ENCODE measurements at places on chromosomes 7 and 10.

GRCh38 chr7:1288996-1289551, 56.4 kb downstream of the UNCX start:
- no peak for DNase-seq

DNA sequence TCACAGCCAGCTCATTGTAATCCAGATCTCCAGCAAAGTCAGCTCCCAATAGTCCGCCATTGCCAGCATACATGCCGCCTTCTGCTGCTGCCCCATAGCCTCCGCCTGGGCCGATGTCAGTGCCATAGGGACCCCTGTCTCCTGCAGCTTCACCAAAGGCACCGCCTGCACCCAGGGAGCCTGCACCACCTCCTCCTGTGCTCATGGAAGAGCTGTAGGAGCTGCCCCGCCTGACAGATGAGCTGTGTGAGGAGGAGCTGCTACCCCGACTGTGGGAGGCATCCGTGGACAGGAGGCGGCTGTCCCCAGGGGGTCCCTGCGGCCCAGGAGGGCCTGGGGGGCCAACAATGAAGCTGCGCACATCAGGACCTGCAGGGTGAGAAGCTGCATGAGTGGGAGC, 51.7 kb downstream of the COL17A1 start:
- no peak for DNase-seq

GRCh38 chr10:119542988-119543813, 682 bp upstream of the RGS10 start:
- DNase-seq = peak; percentile 53

DNA sequence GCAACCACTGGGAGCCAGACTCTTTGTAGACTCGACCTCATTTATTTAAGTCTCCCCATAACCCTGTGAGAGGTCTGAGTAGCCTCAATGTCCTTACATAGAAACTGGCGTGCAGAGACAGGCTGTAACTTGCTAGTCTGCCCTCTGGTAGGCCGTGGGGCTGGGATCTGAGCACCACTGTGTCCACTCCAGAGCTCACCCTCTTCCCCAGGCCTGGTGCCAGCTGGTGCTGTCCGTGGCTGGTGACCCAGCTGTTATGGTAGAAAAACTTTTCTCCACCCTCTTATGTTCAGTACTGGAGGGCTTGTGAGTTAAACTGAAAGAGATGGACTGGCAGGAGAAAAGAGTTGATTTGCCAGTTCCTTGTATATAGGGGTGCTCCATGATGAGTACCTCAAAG, 41.9 kb downstream of the ADAMTS14 start:
- DNase-seq = no peak

DNA sequence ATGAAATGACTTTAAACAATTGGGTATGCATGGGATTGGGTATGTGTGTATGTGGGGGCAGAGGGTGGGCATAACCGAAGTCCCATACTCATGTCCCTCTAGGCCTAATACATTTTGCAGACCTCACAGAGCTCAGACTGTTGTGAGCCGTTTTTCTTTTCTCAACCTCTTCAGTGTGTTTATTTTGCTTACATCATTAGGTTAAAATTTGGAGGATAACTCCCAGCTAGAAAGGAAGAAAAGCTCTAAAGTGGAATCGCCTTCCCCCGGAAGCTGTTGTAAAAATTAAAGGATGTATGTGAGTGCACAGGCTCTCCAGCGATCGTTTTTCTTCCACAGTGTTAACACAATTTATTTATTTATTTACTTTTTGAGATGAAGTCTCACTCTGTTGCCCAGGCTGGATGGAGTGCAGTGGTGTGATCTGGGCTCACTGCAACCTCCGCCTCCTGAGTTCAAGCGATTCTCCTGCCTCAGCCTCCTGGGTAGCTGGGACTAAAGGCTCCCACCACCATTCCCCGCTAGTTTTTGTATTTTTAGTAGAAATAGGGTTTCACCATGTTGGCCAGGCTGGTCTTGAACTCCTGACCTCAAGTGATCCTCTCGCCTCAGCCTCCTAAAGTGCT, 1.5 kb upstream of the H2AZ2 start:
- DNase-seq = no peak

- no peak for DNase-seq
Observed at GRCh38 chr7:157651366-157652160, 314.8 kb downstream of the DNAJB6 start.

DNA sequence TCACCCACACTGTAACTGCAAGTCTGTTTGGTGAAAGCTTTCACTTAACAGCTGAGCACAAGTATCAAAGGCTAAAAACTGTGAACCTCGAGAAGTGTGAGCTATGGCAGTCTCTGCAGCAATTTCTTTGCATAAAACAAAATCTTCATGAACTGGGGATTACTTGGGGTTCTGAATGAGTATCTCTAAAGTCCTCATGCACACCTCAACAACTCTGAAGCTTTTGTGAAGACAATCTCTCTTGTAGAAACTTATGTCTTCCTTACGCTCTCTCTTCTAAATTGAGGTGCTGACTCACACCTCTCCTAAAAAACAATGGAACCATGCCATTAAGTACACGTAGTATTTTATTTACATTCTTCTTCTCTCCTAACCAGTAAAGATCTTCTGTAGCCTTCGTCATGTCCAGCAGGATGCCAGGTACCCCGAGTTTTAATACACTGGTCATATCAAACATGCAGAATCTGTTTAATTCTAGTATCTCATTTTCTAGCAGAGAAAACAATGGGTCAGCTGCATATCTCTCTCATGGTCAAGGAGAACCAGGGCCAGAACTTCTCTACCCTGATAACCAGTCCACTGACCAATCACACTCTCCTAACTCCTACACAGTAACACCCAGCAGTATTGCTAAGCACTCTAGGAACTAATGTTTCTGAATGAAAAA, 76.9 kb downstream of the UBE2H start:
- DNase-seq = no peak

- no peak for DNase-seq
Observed at GRCh38 chr7:45955286-45955685, 34.2 kb upstream of the IGFBP3 start.

GRCh38 chr7:23164846-23165245, 17.0 kb upstream of the NUP42 start:
- no peak for DNase-seq
